ENCODE measurements at places on chromosomes 13 and 19. TPM values are rescaled to one million over a fixed set of nuclear protein-coding genes. Genes with fewer than 3 reads are reported as not detected.
A peak's percentile ranks its signal among the peaks of the same experiment; 100 is the strongest.

DNA sequence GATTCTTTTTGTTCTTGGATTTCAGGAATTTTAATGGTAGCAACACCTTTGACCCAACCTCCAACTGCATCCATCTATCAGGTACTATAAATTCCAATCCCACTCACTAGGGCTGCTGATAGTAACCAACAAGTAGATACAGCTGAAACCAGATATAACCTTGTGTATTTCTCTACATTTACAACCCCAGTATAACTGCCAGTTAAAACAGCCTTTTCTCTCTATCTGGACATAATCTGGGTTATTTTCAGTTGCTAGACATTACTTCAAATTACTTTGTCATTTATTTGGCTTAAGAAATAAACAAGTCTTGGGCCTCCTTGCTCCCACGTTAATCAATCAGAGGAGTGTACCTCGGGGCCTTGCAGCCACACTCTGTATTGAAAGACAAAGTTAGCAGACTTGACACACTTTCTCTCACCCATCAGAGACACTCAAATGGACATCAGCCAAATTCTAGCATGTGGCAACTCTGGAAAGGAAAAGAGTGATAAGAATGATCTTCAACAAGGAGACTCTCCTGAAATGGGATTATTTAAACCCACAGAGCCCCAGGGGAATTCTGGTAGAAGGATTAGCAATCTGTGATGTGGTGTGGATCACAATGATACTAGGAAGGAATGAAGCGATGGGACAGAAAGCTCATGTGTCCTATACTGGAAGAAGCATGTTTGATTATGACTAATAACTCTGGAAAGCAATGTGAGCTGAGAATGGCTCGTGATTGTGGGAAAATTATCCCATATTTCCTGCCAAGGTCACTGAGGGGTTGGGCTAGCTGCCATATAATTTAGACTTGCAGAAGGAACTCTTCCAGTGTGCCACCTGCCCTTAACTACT, 157.5 kb downstream of the FLT1 start:
- DNase-seq: peak; percentile 36

DNA sequence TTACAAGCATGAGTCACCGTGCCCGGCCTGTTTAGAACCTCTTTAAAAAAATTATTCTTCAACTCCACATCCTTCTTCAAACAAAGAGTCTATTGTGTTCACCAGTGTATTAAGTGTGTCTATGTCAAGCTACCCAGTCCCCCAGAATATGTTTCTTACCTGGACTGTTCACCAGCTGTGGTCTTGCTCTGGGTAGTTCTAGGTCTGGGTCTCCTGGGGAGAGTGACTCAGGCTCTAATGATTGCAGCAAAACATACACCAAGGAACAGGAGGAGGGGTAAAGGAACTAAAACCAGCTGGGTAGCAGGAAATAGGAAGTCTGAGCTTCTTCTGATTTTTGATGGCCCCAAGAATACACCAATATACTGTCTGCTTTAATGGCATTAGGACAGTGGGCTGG, at the start of gene FPR1:
FPR1 (minus strand) TSS at position 224 of the 400 bp plus-strand sequence. CDS start 4,884 bp downstream, outside the sequence.
- no peak for DNase-seq

- DNase-seq: no peak
These were observed 59.9 kb downstream of the ABCC4 start for GRCh38 chr13:95241321-95241720.

GRCh38 chr13:98365302-98365701, 188.2 kb upstream of the RNF113B start:
- no peak for DNase-seq

DNA sequence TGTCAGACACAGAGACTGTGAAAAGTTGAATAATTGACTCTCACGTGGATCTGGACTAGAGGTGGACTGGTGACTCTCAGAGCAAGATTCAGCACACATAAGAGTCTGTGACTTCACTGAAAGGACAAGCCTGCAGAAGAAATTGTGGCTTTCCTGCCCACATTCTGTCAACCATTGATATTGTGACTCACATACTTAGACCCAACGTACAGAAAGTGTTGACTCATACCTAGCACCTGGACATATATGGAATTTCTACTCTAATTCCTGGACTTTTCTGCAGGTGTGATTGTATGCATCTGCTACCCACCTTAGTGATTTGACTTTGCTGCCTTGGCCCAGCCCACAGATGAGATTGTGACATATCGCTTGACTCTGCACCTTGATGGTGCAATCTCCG, 15.6 kb upstream of the ZNF730 start:
- DNase-seq: no peak

GRCh38 chr19:38656171-38656981, 8.9 kb downstream of the ACTN4 start:
- no peak for DNase-seq

DNA sequence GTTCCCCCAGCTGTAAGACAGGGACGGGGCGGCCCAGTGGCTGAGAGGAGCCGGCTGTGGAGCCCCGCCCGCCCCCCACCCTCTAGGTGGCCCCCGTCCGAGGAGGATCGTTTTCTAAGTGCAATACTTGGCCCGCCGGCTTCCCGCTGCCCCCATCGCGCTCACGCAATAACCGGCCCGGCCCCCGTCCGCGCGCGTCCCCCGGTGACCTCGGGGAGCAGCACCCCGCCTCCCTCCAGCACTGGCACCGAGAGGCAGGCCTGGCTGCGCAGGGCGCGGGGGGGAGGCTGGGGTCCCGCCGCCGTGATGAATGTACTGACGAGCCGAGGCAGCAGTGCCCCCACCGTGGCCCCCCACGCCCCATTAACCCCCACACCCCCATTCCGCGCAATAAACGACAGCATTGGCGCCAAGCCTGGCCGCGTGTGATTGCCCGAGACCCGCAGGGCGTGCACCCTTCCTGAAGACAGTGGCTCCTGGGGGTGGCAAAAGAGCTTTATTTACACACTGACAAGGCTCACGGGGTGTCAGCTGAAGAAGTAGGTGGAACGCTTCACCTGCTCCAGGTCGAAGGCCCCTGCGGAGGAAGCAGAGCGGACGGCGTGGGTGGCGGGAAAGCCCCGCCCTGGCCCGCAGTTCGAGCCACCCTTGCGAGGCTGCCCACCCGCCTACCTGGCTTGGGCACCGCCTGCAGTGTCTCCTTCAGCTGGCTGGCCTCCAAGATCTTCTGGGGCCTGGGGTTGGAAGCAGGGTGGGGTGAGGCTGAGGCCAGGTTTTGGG, 16.4 kb downstream of the POLRMT start:
- no peak for DNase-seq

- DNase-seq: no peak
These were observed 14.0 kb upstream of the PSMD8 start for GRCh38 chr19:38360351-38360750.

GRCh38 chr19:12801466-12802266, at the start of the genes PRDX2 and THSD8:
Gene PRDX2, minus strand, starts transcription at chr19:12801800. Its CDS starts 539 bp downstream, at chr19:12801261.
Gene THSD8, plus strand, starts transcription at chr19:12802069. Its CDS starts 3 bp downstream, at chr19:12802072.
- peak; percentile 93 for DNase-seq

- DNase-seq: peak; percentile 81
These were observed 223.2 kb downstream of the FGF9 start for GRCh38 chr13:21894091-21894490.

DNA sequence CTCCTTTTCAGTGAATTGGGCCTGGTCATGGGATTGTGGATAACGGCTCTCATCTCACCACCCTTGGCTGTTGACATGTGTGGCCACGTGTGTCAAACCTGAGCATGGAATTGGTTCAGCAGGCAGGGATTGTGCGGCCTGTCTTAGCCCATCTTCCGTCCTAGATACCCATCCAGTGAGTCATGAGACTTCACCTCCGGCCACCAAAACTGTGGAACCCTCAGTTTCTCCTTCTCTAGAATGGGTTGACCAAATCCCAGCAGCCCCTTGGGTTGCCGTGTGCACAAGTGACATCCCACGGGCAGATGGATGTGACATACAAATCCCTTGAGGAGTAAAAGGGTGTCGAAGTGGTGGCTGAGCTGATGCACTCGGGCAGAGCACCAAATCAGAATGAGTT, 6.7 kb downstream of the GGN start:
- DNase-seq: no peak

DNA sequence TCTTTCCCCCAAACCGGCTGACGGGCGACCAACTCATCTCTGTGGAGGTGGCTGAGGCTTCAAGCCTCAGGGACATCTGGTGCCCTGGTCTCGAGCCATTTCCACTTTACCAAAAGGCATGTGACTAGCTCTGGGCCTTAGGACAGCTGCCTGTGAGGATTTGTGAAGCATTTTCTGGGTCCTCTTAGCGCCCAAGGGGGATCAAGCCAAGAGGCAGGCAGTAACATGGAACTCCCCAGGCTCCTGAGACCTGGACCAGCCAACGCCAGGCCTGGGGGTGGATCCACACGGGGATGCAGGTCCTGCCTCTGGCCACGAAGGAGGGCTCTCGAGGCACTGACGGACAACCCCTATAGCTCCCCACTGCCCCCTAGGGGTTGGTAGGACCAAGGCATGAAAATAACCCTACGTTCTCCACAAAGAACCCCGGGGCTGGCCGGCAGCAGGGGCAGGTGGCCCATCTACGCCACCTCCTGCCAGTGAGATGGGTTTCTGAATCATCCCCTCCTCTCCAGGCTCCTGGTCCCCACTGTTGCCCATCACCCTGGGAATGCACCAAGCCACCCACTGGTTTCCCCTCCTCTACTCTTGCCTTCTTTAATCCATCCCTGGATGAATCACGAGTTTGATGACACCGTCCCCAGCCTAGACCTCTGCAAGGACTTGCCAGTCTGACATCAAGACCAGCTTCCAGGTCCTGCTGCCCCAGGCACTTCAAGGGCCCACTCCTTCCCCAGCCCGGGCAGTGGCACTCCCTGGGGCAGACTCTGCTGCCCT, 7.0 kb upstream of the MYDGF start:
- DNase-seq: peak; percentile 55

GRCh38 chr19:47411101-47411500, 8.2 kb downstream of the MEIS3 start:
- no peak for DNase-seq

DNA sequence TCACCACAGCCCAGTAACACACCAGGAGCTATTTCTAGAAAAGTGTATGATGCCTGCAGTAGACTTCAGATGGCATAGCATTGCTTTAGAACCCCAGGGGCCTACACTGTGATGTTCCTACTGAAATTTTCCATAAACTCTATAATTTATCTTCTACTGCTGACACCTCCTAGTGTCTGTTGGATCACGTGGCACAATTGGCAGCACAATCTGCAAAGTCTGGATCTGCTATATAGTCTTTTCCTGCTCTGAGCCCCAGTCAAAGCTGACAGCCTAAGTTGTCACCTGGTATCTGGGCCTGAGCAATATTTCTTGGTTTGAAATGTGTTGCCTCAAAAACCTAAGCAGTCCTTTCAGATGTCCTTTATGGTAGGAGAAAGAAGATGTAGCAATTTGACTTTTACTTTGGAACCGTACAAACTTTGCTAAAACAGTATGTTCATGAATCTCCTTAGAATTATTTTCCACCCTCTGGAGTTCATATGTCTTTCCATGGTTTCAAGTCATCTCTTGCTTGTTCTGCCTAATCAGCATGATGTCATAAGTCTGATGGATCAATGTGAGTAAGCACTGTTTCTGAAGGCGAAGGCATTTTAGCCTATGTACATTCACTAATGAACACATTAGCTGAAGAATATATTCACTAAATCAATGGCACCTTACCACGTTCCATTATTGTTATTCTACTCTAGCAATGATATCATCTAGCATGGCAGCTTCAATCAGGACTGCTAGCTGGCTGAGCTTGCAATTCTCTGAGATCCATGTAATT, 536.5 kb upstream of the NBEA start:
- DNase-seq: no peak

- DNase-seq: peak; percentile 85
These were observed at the start of gene SLC25A23 for GRCh38 chr19:6459262-6460098. Gene SLC25A23, minus strand, starts transcription at chr19:6459792. Its CDS starts 164 bp downstream, at chr19:6459628.

GRCh38 chr13:50783717-50784290, 59.7 kb downstream of the DLEU7 start:
- peak; percentile 5 for DNase-seq

GRCh38 chr13:32538143-32538620, 413 bp downstream of the N4BP2L2 start:
- no peak for DNase-seq

DNA sequence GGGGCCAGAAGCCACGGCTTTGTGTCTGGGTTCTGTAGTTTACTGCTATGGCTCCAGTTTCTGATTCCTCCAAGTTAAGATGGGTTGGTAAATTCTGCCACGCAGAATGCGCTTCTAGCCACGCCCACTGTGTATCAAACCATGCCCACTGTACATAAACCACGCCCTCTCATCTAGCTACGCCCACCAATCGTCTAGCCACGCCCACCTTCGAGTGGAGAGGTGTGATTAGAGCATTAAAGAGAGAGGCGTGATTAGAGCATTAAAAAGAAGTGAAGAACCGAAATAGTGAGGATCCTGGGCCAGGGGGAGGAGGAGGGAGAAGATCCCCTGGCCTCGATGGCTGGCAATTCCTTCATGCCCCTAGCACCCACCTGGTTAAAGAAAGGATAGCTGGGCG, 43.7 kb upstream of the ADGRE5 start:
- peak; percentile 51 for DNase-seq

GRCh38 chr13:97468331-97468730, 34.4 kb downstream of the RAP2A start:
- DNase-seq: no peak

- DNase-seq: no peak
These were observed 932 bp downstream of the SLC35E1 start for GRCh38 chr19:16571283-16571682.

- no peak for DNase-seq
These were observed 99.0 kb upstream of the TNFSF11 start for GRCh38 chr13:42474954-42475353.

DNA sequence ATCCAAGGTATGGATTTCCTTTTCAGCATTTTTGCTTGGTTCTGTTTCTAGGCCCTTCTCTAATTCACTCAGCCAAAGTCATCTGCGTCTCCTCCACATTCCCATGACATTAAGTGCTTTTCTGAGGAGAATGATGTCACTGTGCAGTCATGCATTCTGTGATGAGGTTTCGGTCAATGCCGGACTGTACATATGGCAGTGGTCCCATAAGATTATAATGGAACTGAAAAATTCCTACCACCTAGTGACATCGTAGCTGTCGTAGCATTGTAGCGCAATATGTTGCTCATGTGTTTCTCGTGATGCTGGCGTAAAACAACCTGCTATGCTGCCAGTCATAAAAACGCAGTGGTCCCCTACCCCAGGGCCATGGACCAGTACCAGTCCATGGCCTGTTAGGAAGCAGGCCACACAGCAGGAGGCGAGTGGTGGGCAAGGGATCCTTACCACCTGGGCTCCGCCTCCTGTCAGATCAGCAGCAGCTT, 63.4 kb upstream of the TNFRSF19 start:
- no peak for DNase-seq

Gene NECTIN2
- polyA plus RNA-seq: 72.5 TPM

Gene KCNN1
- not detected for polyA plus RNA-seq

Gene CFD
- 5.5 TPM for polyA plus RNA-seq

Gene ZNF177
- polyA plus RNA-seq: not detected

Gene ARID3A
- polyA plus RNA-seq: 242 TPM

Gene VAV1
- polyA plus RNA-seq: 2.9 TPM

Gene NTN5
- polyA plus RNA-seq: 0.32 TPM

Gene SERPINE3
- not detected for polyA plus RNA-seq

Gene FSD1
- polyA plus RNA-seq: 1.3 TPM

Gene COQ8B
- polyA plus RNA-seq: 44.5 TPM

Gene PGLYRP1
- not detected for polyA plus RNA-seq
